Renal pelvis (tissue), 12 donors: ENCODE measurements at places on chromosomes 2 and 18. TPM values are rescaled to one million over a fixed set of nuclear protein-coding genes. Genes with fewer than 3 reads are reported as not detected.

DNA sequence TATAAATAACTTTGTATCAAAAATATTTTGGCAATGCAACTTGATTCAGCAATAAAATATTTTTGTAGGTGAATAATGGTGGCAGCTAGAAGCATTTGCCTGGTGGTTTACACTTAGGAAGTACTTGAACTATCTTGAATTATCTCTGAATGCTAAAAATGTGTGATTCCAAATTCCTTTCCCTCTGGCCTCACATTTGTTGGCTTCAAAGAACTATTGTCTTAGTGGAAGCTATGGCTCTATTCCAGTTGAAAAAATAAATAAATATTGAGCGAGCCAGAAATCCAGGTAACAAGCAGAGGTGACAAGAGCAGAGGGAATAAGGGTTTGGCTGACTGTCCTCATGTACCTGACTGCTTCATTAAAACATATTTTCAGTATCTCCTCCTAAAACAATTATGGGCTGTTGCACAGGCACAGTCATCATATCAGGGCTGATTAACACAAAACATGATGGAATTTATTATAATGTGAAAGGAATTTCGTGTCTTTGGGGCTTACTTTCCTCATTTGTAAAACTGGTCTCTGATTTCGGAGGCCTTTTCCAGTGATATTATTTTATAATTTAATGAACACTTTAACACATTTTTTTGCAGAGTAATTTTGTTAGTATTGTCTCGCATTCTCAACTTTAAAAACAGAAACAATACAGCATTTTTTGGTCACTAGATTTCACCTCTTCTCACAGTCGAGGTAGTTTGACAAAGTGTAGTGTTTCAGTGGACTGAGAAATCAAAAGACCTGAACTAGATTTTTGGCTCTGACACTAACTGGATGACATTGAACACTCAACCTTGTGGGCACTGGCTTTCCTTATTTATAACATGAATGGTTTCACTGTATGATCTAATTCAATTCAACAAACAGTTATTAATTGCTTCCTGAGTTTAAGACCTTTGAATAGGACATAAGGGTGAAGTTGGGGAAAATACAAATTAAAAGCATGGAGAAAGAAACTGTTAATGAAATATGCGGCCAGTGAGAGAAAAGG lies 7.8 kb upstream of the CAVIN2 start:
- no peak for DNase-seq

GRCh38 chr2:43269074-43269572 lies 42.7 kb upstream of the ZFP36L2 start:
- no peak for DNase-seq

DNA sequence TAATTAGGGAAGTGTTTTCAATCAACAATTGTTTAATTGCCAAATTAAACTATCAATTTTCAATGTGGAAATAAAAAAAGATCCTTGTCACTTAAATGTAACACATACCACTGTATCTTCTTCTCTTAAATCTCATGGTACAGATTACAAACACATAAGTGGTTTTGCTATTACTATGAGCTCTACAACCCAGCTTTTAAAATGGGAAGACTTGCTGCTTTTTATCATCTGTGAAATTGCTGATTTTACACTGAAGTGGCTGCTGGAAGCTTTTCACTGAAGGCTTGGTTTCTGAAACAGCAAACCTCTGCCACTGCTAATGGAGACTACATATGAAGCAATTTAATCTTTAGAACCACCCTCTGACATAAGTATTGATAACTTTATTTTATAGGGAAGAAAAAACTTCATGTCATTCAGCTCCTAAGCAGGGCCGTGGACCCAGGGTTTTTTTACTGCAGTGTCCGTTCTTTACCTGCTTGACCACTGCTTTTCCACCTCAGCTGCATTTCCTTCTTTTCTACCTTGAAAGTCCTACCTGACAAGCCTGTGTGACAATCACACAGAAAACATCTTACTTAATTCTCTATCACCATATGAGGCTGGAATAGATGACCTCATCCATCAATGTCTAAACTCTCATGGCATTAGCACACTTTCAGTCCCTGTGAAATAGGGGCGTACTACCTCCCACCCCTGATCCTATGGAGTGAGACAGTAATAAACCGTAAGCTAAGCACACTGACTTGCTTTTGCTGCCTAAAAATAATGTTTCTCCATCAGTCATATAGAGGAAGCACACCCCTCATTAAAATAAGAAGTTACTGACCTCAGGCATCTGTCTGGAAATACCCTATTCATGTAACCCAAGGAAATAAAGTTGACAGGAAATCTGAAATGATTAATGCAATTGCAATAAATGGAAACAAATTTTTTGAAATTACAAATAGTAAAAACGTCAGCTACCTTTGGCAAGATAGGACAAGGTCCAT lies 19.2 kb upstream of the SLC8A1 start:
- DNase-seq, result no peak

DNA sequence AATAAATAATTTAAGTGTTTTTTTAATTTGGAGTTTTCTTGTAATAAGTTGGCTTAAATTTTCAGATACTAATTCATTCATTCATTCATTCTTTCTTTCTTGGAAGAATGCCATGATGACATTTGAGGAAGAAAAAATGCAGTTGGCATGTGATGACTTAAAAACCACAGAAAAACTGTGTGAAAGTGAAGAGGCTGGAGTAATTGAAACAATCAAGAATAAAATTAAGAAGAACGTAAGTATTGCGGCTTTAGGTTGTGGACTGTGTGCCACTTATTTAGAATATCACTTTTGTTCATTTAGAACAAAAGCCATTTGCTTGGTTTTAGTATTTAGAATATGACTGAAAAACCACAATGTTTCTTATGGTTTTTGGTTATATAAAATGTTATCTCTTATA lies 51.4 kb downstream of the TTC39C start:
- no peak for DNase-seq

GRCh38 chr2:195411219-195411687 lies 245.8 kb upstream of the SLC39A10 start:
- no peak for DNase-seq

- no peak for DNase-seq
Measured at GRCh38 chr2:9639000-9639602, 8.3 kb upstream of the YWHAQ start.

- DNase-seq, result no peak
Measured at GRCh38 chr2:141927536-141927935, 203.3 kb downstream of the LRP1B start.

DNA sequence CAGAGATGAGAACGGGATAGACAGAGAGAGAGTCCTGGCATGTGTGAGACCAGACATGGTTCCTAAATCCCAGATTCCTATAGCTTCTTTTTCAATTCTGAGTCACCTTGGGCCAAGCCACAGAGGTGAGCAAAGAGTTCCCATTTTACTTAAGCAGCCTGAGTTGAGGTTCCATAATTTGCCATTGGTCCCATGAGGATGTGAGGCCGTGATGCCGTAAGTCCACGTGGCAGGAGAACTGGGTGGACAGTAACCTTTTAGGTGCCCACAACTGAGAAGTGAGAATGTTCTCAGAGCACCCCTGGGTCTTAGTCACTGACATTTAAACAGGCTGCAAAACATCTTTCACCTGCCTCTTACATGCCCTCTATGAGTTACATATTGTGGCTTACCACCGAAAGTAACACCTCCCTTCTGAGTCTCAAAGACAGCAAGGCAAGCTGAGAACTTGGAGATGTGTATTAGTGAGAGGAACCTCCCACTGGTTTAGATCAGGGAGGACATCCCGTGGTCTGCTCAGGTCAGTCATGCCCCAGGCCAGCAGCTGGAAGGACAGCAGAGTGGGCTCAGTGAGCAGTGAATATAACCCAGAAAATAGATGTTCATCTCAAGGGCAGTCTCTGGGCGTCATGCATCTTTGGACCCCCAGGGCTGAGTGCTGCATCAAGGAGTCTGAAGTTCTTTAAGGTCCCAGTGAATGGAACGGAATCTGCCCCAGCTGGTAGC lies 127.9 kb upstream of the LGALSL start:
- no peak for DNase-seq

DNA sequence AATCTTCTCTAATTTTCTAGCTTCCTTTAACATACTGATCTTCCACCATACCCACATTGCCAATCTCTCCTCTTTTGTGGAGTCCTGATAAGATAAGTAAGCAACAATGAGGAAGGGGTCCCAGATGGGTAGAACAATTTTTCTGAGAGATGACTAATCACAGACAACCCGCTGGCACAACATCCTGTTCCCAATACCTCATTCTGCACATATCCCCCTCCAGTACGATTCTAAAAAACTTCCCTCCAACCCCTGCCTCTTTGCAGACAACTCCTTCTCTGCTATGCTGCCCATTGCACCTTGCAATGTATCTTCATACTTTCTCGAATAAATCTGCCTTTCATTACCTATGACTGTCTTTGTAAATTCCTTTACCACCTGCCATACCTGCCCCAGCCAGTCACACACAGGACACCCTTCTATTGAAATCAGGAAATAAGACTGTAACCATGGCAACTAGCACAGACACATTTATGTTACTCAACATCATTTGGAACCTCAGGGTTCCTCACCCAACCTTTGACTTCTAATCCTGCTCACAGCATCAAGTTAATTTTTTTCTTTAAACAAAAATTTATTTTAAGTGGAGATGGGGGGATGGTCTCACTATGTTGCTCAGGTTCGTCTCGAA lies 7.4 kb upstream of the EXOC6B start:
- no peak for DNase-seq

DNA sequence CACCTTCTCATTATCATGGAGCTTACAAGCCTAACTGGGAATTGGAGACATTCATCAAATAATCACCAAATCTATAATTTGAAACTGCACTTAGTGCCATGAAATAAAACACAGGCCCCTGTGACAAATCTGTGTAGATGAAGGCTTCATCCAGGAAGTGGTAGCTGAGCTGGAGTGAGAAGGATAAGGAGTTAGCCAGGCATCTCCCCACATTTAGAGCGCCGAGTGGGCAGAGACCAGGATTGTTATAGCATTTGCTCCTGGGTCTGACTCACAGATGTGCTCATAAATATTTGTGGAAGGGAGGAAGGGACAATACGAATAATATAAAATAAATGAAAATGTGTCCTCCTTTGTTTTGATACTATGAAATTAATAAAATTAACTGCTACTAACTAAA lies 2.5 kb upstream of the MAT2A start:
- no peak for DNase-seq

DNA sequence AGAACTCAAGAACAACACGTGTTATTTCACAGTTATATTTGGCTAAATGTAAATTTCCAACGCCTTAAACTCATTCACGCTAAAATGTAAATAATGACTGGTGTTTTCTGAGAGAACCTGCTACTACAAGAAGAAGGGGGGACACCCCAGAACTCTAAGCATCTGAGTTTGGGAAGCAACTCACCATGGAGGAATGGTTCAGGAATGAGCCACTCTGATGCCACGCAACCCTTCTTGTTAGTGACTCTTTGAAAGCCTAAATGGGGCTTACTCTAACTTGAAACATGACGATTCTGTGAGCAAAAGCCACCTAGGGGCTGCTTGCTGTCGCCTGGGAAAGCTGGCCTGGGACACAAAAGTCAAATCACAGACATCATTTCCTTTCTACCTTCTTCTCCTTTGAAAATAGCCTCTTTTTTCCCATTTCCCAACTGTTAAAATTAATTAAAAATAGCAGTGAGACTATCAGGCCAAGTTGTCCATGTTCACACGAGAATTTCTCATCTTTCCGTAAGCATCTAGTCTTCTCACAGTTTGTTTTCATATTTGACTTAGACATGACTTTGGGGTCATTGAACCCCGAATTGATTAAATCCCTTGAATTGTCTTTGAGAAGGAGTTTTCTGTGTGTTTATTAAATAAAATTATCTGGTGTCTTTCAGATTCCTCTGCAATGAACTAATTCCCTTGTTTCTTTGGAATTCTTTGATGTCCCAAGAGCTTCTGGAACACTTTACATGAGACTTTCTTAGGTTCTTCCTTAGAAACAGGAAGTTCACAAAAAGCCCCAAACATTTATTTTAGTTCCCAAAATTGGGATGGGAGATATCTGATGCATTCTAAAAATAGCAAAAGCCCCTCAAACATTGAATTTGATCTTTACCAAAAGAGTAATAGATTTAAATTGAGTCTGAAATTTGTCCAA lies 75.5 kb upstream of the CABLES1 start:
- DNase-seq, result no peak

GRCh38 chr2:58497168-58497567 lies 256.0 kb upstream of the FANCL start:
- DNase-seq, result peak; percentile 0

DNA sequence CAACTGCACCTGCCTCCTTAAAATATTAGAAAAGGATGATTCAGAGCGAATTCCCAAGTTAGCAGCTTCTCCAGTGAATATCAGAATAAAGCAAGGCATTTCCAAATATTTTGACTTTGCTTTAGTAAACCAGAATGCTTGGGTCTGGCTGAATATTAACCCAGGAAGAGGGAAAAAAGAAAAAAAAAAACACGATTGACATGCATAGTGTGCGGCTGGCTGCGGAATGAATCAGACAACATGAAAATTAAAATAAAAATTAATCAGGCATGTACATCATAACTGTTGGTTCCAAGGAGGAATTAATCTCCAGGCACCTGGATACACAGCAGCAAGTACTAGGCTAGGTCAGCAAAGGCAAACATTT lies 105.8 kb upstream of the NCKAP5 start:
- peak; percentile 12 for DNase-seq

DNA sequence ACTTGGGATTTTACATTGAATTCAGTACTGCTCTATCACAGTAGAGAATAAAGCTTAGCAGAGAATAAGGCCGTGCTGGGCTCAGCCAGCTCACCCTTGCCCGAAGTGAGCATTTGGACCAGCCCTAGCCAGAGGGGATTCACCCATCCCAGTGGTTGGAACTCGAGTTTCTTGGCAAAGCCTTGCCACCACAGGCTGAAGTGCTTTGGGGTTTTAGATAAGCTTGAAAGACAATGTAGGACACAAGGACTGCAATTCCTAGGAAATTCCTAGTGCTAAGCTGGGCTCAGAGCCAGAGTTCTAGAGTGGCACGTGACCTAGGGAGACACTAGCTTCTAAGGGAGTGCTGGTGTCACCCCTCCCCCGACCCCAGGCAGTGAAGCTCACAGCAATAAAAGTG lies 28.0 kb downstream of the SERPINB11 start:
- no peak for DNase-seq

DNA sequence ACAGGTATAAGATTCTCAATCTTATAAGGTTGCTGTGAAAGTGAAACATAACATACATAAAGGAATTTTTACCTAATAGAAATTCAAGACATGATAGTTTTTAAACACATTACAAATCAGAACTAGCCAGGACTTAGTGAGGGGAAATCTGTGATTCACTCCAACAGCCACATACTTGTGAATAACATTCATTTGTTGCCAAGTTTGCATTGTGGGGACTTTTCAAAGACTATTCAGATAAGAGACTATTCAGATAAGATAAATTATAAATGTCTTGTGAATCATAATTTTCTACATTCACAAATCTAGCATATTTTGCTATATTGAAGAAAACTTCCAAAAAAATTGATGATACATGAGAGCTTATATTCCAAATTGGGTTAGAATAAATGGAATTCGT lies 345.3 kb upstream of the CDH20 start:
- no peak for DNase-seq

The TRIM54 gene
- 7.6 TPM for polyA plus RNA-seq

The PTPN2 gene
- 57.2 TPM for polyA plus RNA-seq

The GMCL1 gene
- 34.2 TPM for polyA plus RNA-seq

The TCF23 gene
- polyA plus RNA-seq, result 0.55 TPM

The ABCG5 gene
- 0.84 TPM for polyA plus RNA-seq

The FRZB gene
- polyA plus RNA-seq, result 8.0 TPM

The SERPINB13 gene
- polyA plus RNA-seq, result not detected
